Right ventricle myocardium inferior (tissue), 1 donor: ENCODE measurements at places on chromosomes 2 and 18. TPM values are rescaled to one million over a fixed set of nuclear protein-coding genes. Genes with fewer than 3 reads are reported as not detected.

DNA sequence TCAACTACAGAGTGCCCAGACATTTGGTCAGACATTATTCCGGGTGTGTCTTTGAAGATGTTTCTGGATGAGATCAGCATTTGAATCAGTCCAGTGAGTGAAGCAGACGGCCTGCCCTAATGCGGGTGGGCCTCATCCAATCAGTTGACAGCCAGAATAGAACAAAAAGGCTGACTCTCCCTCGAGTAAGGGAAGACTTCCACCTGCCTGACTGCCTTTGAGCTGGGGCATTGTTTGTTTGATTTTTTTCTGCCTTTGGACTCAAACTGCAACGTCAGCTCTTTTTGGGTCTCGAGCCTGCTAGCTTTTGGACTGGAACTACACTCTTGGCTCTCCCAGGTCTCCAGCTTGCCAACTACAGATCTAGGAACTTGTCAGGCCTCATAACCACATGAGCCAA is 111.7 kb upstream of the AGAP1 start:
- DNase-seq = no peak

GRCh38 chr2:169739351-169739750 is 5.7 kb downstream of the KLHL23 start:
- DNase-seq = no peak

DNA sequence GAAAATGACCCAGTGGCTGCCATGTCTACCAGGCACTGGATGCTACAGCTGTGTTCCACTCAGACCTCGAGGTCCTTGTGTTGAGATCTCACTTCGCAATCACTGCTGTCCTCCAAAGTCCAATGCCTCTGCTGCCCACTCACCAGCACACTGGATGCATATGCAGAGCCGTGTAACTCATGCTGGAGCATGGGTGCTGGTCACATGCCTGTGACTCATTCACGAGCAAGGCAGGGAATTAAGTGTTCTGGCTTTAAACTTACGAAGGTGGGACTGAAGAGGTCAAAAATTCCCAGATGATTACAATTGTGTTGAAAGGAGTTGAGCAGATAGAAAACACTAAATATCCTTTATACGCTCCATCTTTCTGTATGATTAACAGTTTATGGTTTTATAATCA is 417.5 kb downstream of the NUP35 start:
- no peak for DNase-seq

DNA sequence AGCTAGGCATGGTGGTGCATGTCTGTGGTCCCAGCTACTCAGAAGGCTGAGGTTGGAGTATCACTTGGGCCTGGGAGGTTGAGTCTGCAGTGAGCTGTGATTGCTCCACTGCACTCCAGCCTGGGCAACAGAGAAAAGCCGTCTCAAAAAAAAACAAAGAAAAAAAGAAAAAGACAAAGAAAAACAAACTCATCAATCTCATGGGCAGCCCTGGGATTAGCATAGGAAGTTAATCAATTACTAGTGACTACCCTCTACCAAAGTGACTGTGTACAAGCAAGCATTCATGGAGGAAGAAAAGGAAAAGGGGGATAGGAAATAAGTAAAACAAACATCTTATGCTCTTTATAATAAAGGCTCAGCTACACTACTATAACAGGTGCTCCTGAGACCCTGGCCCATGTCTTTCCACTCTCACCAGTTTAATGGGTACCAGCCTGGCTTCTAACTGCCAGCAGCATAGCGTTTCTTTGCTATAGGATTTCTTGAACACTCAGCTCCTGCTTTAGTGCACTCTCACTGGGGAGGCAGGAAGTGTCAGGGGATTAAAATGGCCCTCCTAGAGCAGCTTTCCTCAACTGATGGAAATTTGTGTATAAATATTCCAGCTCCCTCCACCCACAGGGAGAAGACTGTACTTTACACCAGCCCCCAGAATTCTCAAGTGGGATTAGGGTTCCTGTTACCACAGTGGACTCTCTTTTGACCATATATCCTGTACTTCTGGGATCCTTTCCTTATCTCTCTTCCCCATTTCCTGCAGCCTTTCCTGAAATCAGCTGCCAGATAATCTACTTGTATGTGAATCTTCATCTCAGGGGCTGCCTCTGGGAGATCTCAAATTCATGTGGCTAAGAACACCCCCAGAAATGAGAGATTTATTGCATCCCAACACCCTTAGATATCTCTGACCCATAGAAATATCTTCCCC is 91.3 kb upstream of the GLS start:
- DNase-seq = no peak

GRCh38 chr2:190759749-190760213 is 110.9 kb downstream of the NAB1 start:
- no peak for DNase-seq

- no peak for DNase-seq
Observed at GRCh38 chr2:36338827-36339145, 16.8 kb upstream of the CRIM1 start.

- DNase-seq = no peak
Observed at GRCh38 chr18:25234322-25234639, 117.7 kb downstream of the ZNF521 start.

- DNase-seq = no peak
Observed at GRCh38 chr2:218887079-218887478, 6.4 kb downstream of the WNT10A start.

DNA sequence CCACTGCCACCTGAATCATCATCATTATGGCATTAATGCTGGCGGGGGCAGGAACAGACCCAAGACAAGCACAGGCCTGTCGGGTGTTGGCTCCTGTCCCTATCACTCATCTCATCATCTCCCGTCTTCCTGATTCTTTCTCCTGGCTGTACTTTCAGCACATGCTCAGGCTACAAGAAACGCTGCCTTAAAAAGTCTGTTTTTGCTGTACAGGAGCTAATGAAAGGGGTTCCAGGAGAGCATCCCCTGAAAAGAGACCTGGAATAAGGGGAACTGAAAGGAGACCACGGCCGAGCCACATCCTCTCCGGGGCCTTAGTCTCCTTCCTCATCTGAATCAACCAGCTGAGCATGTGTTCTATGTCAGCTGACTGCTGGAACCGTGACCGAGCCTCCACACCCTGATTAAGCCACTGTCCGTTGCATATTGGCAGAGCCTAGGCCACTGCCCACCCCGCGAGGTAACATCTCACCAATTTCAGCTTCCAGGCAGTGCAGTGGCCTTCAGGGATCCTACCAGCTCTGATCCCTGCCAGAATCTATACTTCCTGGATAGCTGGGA is 62.6 kb downstream of the DNMT3A start:
- no peak for DNase-seq

DNA sequence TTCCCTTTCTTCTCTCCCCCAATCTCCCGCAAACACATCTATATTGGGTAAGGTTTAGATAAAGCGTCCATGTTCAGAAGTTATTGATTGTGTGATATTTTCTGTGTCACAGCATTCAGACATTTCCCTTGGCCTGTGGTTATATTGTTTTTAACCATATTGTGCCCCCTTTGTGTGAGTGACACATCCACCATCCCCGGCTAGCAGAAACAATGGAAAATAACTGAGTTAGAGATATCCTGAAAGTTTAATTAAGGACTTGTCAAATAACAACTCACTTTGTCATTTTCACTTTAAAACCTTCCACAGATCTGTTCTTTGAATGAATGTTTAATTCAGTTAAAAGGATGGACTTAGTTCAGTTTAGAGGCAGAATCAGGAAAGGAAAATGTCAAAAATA is 151.0 kb downstream of the KCNJ3 start:
- DNase-seq = no peak

Gene ACVR1C
- 0.81 TPM for total RNA-seq

Gene SKA1
- 0.38 TPM for total RNA-seq

Gene RPL37A
- total RNA-seq = 2,083 TPM

Gene RIT2
- not detected for total RNA-seq
